ENCODE measurements at places on chromosomes 3 and 15.

- no peak for DNase-seq
These were observed 91.8 kb downstream of the ABHD5 start for GRCh38 chr3:43782541-43782940.

GRCh38 chr3:46163556-46164041 is 44.5 kb downstream of the CCR1 start:
- DNase-seq, result no peak

DNA sequence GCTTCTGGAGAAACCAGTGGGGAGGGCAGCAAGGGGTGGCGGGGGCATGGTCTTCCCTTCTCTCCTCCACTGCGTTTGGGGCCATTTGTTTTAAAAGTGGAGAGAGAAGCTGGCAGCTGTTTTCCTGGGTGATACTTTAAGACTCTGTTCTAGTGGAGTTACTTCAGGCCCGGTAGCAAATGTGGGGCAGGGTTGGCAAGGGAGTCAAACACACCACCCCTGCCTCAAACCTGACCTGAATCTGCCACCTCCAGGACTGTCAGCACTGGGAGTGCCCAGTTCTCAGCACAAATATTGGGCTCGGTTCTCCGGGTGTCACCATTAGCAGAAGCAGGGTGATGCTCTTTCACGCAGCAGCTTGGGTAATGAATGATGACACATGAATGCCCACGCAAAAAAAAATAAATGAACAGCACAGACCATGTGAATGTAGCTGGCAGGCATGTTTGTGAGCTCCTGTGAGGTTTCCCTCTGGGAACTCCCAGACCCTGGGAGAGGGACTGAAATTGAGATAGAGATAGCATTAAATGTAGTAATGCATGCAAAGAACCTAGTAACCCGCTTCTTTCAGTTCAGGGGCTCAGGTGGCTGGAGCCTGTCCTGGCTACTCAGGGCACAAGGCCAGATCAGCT is 424.0 kb downstream of the MCTP2 start:
- no peak for DNase-seq

- no peak for DNase-seq
These were observed 86.0 kb downstream of the CCR1 start for GRCh38 chr3:46122091-46122490.

DNA sequence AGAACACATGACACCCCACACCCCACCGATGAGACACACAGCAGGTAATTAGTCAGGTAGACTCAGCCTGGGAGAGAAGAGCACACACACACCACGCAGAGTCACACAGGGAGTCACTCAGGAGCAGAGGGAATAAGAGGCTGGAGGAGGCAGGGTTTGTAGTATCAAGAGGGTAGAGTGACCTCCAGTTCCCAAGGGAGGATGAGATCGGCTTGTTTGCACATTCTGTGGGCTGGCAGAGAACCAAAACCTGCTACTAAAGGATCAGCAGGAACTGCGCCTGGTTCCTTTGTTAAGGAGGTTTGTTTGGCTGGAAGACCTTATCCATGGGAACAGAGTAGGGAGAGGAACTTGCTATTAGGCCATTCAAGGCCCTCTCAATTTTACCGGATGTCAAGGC is 281.4 kb upstream of the SLCO3A1 start:
- no peak for DNase-seq

DNA sequence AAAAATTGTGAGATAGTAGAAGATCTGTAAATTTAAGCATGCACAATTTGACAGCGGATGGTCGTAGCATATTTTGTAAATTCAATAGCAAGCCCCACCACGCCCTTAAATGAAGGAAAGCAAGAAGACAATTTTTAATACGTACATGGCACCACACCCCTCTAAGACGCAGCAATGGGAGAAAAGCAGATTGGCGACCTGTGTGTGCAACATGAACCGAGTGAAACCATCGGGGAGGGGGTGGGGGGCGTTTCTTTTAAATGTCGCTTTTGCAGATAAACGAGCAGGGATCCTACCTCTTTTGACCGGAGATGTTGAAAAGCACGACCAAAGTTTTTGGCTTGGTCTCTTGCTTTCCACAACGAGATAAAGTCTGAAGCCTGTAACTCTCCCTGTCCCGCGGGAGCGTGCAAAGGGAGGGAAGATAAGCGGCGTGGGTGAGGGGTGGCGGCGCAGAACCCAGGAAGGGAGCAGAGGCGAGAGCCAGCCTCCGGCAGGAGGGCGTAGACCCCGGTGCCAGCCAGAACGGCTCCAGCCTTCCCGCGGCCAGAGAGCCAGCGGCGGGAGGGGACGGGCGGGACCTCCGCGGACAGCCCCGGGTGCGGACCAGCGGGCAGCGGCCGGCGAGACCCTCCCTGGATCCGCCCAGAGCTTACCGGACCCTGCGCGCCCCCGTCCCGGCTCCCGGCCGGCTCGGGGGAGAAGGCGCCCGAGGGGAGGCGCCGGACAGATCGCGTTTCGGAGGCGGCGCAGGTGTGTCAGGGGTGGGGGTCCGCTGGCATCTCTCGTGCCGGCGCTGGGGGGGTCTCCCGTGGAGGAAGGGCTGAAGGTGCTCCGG is at the start of gene CHL1:
CHL1 (plus strand) TSS at position 453 of the 838 bp plus-strand sequence. CDS start 123,014 bp downstream, outside the sequence.
- DNase-seq, result no peak

DNA sequence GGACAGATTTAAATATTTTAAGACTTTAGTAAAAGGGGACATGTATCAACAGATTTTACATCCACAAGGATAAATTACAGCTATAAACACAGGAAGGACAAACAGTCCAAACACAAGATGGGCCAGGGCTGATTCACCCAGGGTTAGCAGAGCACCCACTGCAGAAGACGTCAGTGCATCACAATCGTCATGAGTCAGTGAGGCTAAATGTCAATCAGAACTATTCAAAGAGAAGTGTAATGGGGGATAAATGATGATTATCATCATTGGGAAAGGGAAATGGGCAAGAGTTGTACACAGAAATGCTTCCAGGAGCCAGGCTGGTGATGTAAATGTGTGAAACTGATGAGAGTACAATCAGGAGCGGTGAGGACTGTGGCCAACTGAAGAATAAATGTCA is 226.8 kb downstream of the PLCL2 start:
- no peak for DNase-seq

DNA sequence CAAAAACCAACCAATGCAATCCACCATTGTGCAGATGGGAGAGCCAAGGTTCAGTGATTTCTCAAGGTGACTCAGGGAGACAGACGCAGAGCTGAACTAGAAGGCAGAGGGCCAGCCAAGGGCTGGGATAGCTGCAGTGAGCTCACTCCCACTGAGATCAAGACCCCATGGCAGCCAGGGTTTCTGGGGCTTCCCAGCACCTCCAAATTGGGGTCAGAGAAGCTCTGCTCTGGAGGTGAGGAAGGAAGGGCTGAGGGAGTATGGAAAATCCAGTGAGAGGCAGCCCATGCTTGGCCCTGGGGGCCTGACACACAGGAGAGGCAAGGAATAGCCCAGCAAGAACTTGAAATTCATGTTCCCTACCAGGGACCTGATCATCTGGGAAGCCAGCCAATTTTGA is 61.0 kb downstream of the ISG20 start:
- no peak for DNase-seq

GRCh38 chr3:12963231-12963896 is 109.9 kb downstream of the IQSEC1 start:
- DNase-seq, result no peak

- DNase-seq, result no peak
These were observed 586.9 kb upstream of the DPPA4 start for GRCh38 chr3:109924196-109924595.

- DNase-seq, result no peak
These were observed 535.6 kb upstream of the AGTR1 start for GRCh38 chr3:148162132-148162531.

- no peak for DNase-seq
These were observed 14.9 kb downstream of the CRTAP start for GRCh38 chr3:33128706-33129105.

DNA sequence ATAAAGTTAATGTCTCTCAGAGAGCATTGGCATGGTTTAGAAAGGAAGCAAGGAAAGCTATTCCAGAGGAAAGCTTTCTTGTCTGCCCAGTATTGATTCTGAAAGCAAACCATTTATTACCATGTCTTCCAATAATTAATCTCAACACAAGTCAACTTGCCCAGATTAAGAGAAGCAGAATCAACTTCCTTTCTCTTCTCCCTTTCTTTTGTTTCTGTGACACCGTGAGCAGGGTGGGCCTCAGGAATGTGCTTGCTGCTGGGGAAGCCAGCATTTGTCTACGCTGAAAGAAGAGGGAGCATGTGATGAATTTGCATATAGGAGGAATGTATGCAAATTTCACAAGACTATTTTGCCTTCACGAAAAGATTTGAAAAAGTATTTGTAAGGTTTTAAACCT is 368.6 kb upstream of the ROPN1 start:
- no peak for DNase-seq

All from GM04504 (cell line).